ENCODE measurements at places on chromosomes 2 and 18. TPM values are rescaled to one million over a fixed set of nuclear protein-coding genes. Genes with fewer than 3 reads are reported as not detected.

Gene FAM136A
- total RNA-seq: 27.6 TPM

DNA sequence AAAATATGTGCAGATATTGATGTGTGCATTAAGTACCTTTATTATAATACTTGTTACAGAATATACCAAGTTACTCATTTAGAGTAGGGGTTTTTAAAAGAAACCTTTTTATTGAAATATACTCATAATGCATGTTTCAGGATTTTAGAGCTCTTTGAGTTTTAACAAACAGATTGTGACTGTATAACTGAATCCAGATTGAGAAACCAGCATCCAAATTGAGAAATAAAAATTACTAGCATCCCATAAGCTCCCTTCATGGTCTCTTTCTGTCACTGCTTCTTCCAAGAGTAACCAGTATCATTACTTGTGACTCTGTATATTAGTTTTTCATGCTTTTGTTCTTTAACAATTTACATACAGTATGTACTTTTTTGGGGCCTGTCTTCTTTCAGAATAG, 156.9 kb downstream of the UBR3 start:
- DNase-seq: no peak

DNA sequence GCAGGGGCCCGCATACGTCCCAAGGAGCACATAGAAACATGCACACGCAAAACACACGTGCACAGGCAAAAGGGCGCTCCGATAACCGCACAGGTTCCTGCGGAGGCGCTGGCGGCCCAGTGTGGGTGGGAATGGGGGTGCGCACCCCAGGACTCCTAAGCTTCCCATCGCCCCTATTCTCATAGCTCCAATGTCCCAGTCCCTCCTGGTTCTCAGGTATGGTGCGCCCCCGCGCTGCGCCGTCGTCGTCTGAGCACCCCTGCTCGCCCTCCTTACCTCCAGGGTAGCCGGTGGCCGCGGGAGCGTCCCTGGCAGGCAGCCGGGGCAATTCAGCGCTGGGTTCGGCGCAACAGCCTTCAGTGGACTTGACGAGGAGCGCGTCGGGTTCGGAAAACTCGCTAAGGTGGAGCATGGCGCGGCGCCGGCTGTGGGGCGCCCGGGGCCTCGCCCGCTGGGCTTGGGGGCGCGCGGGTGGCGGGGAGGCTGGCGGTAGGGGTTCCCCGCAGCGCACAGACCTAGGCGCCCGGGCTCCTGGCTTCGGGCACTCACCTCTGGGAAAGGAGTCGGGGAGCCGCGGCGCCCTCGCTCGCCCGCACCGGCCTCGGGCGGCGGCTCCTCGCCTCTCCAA, 328 bp downstream of the EGR4 start:
- no peak for DNase-seq

DNA sequence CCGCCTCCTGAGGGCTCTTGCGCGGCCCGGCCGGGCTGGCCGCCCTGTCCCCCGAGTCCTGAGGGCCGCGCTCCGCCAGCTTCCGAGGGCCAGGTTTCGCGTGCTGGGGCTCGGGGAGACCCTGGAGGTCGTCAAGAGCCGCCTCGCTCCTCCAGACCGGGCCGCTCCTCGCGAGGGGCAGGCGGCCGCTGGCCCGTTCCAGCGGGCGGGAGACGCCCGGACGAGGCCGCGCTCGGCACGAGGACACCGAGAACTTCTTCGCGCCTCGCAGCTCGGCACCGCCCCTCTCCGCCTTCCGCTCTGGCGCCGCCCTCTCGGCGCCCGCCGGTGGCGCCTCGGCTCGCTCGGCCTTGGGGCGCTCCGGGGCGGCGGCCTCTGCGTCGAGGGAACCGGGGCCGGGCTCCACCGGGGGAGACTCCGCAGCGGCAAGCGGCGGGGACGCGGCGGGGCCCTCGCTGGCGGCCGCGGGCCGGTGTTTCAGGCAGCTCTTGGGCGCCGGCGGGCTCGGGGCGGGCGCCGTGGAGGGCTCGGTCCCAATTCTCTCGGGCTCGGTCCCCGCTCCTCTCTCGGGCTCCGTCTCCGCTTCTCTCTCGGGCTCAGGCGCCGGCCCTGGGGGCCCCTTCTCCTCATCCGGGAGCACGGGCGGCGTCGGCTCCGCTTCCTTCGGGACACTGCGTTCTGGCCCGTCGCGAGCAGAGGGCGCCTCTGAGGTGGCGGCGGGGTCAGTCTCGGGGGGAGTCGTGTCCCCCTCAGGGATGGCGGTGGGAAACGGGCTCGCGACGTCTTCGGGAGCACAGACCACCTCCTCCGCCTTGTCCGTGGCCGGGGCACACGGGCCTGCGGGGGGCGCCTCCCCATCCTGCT, 91.6 kb upstream of the MGAT4A start:
- DNase-seq: peak; percentile 84

DNA sequence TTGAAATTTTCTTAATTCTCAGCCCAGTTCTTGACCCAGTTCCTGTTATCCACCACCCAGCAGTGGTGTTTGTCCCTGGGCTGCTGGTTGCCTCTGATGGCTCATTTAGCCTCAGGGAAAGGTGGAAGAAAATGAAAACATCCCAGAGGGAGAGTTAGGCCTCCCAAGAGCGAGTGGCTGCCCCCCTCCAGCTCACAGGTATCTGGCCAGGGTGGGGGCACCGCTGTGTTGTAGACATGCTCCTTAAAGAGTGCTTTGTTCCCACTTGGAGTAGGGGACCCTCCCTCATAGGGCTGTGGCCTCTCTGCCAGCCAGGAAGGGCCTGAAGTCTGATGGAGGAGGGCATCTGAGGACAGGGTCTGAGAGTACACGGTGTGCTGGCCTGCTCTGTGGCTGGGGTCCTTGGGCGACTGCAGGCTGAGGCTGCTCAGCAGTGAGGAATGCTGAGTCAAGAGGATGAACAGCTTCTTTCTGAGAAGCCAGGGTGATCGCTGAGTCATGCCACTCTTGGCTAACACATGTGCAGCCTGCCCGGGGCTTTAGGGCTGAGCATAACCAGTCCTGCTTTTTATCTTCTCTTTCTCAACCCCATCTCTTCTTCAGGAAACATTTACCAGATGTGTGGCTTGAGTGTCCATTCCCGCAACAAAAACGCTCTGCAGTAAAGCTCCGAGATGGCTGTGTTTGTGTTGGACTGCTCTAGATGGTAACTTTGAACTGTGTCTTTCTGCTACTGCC, 72.3 kb downstream of the IL1R2 start:
- DNase-seq: peak; percentile 71

Gene FBLN7
- total RNA-seq: 0.84 TPM

- DNase-seq: no peak
Measured at GRCh38 chr18:63297687-63298399, 21.7 kb downstream of the BCL2 start.
